Activated T-cell treated with anti-CD3 and anti-CD28 coated beads, Interleukin-2, amount 50 U/mL, for 72 hours (primary cell): ENCODE measurements at places on chromosomes 3 and 15. TPM values are rescaled to one million over a fixed set of nuclear protein-coding genes. Genes with fewer than 3 reads are reported as not detected.

Gene LDHAL6B
- total RNA-seq, result not detected

Gene ACTRT3
- 0.26 TPM for total RNA-seq

Gene THSD4
- total RNA-seq, result not detected

Gene P2RY1
- 1.7 TPM for total RNA-seq

Gene FRMD5
- 0.60 TPM for total RNA-seq

DNA sequence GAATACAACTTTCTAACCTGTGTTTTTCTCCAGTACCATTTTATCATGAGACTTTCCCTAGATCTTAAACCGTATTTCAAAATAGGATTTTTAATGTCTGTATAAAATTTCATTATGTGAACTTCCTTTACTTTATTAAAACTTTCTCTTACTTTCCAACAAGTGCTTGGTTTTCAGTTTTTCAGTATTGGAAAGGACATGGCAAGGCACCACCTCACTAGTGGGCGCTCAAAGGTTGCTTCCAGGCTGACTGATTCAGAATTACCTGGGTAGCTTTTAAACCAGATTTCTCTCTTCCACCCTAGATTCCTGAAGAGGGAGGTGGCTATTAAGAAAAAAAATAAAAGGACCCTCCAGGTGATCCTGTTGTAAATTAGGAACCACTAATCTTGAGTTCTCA lies 236.6 kb downstream of the SOX2 start:
- DNase-seq, result no peak

DNA sequence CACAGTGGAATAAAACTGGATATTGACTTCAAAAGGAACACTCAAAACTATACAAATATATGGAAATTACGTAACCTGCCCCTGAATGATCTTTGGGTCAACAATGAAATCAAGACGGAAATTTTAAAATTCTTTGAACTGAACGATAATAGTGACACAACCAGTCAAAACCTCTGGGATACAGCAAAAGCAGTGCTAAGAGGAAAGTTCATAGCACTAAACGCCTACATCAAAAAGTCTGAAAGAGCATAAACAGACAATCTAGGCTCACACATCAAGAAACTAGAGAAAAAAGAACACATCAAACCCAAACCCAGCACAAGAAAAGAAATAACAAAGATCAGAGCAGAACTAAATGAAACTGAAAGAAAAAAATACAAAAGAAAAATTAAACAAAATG lies 46.6 kb downstream of the DNAAF4 start:
- DNase-seq, result no peak

DNA sequence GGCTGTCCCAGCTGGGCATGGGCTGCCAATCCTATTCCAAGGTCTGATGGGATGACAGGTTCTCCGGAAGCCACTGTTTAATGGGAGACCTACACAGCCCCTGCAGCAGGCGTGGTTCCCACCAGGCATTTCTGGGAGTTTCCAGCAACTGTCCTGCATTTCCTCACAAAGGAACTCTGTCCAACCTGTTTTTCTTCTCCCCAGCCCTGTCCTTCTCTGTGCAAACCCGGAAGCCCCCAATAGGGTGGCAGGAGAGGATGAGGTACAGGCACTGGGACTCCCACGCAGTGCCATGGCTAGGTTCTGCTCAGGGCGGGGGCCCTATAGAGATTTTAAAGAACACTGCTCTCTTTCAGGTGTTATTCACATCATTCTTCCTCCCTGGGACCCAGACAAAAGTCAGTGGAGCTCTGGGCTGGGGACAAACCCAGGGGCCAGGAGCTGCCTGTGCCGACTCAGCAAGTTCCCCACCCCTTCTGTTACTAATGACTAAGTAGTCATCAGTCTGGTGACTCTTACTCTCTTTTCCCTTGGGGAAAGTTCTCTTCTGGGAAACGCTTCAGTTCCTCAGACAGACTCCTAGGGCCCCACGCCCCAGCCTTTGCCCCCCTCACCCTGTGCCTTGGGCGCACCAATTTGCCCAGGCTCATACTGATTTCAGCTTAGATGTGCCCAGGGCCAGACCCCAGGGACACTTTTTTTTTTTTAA lies 97.7 kb downstream of the CD47 start:
- DNase-seq, result no peak

- DNase-seq, result no peak
These were observed 47.1 kb downstream of the SEMA3G start for GRCh38 chr3:52397676-52398399.
